CD4-positive, alpha-beta T cell treated with Interleukin-6 for 4 hours (primary cell): ENCODE measurements at places on chromosomes 6 and 20.

- no peak for DNase-seq
Measured at GRCh38 chr6:132525866-132526265, 12.2 kb upstream of the TAAR9 start.

GRCh38 chr20:33896509-33896908 is 85.4 kb downstream of the CHMP4B start:
- no peak for DNase-seq

GRCh38 chr20:45810191-45810970 is 2.1 kb upstream of the UBE2C start:
- DNase-seq = no peak

GRCh38 chr6:87066449-87067333 is 28.2 kb downstream of the CGA start:
- DNase-seq = peak; percentile 41

GRCh38 chr6:3232017-3232945 is 4.8 kb upstream of the TUBB2B start:
- DNase-seq = no peak

GRCh38 chr6:43746071-43746470 is 23.9 kb upstream of the VEGFA start:
- no peak for DNase-seq

DNA sequence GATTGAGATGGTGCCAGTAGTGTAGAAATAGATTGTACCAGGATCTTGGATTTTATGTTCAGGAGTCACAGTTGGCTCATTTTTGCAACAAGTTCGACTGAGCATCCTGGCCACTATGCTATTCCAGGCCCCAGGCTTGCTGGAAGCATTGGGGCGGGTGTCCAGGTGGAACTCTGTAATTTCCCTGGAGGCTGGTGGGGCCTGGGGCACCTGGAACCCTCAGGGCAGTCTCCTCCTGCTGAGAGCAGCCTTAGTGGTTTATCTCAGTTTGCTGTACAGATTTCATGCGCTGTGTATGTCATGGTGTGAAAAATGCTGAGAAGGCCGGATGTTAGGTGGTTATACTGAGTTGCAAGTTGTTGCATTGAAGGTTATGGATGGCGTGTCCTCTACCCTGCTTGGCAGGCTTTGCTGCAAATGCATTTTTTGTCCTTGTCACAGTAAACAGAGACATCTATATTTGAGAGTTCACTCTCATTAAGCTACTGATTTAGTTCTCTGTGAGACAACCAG is 135.1 kb upstream of the MYLIP start:
- DNase-seq = no peak

DNA sequence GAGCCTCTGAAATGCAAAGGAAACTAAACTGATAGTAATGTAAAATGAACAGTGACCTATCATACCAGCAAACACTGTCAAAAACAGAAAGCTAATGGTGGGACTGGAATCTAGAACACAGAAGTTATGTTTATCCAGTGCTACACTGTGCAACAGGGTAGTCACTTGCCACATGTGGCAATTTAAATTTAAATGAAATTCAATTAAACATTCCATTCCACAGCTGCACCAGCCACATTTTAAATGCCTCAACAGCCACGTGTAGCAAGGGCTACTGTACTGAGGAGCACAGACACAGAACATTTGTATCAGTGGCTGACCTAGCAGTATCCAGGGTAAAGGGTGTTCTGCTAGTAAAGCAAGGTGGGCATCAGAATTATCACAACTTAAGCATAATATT is 5.6 kb upstream of the POLR1H start:
- DNase-seq = no peak

DNA sequence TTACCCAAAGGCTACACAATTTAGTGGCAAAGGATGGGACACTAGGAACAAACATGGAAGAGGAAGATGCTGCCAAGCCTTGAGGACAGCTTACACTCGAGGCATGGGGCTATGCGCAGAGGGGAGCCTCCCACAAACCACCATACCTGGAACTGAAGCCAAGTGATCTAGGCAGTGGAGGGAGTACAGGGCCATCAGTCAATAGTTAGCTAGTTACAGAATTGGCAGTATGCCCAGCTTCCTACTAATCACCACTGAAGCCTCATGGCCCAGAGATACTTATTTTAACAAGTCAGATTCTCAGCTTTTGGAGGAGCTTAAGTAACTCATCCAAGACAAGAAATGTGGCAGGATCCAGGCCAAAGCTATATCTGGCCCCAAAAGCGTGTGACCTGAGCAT is 226.6 kb upstream of the MOCS1 start:
- no peak for DNase-seq

- DNase-seq = no peak
Measured at GRCh38 chr6:164258421-164258820, 843.9 kb downstream of the QKI start.

DNA sequence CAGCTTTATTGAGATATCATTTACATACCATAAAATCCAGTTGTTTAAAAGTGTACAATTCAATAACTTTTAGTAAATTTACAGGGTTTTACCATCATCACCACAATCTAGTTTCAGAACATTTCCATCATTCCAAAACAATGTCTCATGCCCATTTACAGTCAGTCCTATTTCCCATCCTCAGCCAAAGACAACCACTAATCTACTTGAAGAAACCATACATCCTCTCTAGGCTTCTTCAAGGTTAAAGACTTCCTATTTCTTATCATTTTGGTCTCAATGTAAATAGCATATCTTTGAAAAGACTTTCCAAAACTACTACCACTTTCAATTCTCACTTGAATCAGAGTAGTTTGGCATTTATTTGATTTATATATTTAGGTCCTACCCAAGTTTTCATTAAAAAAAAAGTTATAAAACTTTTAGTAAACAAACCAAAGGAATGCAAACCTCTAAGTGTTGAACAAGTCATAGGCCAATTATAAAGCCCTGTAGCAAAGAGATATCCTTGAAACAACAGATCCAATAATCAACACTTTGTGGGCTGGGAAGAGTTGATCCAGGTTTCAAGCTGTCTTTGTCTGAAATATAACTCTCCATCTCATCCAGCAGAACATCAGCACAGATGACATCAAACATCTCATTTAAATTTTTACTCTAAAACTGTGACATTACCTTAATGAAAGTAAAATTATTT is 211.3 kb upstream of the RUNX2 start:
- DNase-seq = no peak

GRCh38 chr20:35767683-35768481 is 3.9 kb upstream of the PHF20 start:
- peak; percentile 77 for DNase-seq

DNA sequence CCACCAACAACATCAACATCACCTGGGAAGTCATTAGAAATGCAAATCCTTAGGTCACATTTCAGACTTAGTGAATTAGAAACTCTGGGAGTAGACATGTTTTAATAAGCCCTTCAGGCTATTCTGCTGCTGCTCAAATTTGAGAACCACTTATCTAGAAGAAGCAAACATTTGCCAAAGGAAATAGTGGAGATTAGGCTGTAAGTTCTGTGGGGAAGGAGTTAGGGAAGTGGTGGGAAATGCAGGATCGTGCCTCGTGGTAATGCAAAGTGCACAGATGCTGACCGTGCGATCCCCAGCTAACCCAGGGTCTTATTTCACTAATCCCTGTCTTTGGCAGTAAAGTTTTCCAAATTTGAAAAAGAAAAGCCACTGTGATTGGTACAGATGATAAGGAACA is 328.5 kb downstream of the EPM2A start:
- no peak for DNase-seq

DNA sequence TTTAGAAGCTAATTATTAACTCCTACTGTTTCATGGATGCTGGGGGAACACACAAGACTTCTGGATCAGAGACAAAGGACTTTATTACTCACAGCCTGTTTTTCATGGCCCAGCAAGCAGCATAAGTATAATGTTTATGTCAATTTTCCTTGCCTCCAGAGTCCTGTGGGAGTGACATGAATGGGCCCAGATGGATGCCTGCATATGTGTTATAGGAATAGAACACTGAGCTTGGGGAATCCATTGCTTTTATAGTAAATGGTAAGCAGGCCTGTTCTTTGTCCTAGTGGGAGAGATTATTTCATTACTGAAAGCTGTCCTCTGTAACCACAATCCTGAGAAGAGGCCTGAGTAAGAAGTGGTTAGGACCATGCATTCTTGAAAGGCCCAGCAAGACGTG is 25.6 kb downstream of the BLTP3A start:
- DNase-seq = no peak

- no peak for DNase-seq
Measured at GRCh38 chr6:115319823-115320222, 740.9 kb downstream of the FRK start.

DNA sequence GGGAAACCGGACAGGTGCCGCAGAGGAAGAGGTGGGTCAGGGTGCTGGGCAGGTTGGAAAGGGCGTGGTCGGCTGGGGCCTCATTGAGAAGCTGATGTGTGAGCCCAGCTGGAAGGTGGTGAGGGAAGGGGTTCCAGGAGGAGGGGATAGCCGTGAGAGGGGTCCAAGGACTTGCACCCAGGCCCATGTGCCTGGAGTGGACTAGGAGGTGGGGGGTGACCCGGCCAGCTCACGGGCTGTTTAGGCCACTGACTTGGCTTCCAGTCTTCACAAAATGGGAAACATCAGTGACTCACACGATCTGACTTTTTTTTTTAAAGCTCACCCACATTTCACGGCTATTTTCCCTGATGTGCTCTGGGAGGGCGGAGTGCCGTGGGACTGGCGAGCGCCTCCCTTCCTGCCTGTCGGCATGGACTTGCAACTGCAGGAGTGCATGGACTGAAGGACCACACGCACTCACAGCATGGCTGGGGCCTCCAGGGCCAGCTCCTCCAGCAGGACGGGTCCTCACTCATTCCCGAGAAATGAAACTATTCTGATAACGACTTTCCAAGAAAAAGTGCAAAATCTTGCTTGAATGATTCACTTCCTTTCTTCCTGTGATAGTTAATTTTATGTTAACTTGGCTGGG is 13.5 kb upstream of the PDE10A start:
- DNase-seq = no peak

GRCh38 chr6:52337633-52338290 is 24.2 kb upstream of the PAQR8 start:
- no peak for DNase-seq

GRCh38 chr6:132461958-132462357 is 51.0 kb downstream of the STX7 start:
- DNase-seq = no peak

- DNase-seq = peak; percentile 52
Measured at GRCh38 chr6:90472716-90473115, 114.2 kb downstream of the MAP3K7 start.

DNA sequence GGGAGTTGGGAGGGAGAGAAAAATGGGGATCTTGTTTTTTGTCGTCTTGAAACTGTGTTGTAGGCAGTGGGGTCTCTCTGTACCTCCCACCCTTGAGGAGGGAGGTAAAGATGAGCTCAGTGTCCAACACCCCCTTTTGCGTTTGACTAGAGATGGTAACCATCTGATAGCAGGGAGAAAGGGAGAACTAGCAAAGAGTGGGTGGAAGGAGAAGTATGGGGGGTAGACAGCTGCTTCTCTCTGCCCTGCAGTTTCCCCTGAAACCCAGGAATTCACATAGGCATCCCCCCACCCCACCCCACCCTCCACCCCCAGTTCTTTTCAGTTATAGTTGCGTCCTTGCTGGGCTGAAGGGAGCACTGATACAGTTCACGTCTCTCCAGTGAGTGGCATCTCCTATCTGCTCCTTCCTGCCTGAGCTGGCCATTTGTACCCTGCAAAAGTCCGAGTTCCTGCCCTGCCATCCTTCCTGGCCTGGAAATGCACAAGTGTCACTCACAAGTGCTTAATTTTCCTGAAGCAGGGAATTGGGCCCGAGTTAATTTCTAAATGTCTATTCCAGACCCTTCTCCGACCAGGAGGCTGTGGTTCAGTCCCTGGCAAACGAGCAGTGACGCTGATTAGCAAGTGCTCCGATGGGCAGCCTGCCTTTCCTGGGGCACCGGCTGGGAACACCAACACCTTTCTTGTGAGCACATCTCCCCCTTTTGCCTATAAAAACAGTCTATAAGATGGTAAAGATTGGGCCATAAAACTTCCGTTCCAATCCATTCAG is 1.5 kb downstream of the SIRPA start:
- no peak for DNase-seq

- no peak for DNase-seq
Measured at GRCh38 chr6:14451594-14452374, 334.2 kb downstream of the CD83 start.

DNA sequence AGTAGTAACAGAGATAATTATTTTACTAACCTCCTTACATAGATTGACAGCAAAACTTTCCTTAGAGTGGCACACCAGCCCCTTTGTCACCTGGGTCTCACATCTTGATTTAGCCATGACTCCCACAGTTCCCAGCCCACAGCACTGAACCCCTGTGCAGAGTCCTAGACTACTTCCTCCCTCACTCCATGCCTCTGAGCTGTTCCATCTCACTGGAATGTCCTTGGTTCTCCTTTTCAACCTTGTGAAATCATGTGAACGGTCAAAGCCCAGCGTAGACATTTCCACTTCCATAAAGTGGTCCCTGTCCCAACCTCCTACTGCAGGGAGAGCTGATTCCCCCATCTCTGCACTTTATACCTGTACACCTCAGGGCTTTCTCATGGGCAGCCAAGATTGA is 19.7 kb downstream of the CGA start:
- no peak for DNase-seq

GRCh38 chr6:33727932-33728331 is 16.4 kb upstream of the UQCC2 start:
- no peak for DNase-seq

DNA sequence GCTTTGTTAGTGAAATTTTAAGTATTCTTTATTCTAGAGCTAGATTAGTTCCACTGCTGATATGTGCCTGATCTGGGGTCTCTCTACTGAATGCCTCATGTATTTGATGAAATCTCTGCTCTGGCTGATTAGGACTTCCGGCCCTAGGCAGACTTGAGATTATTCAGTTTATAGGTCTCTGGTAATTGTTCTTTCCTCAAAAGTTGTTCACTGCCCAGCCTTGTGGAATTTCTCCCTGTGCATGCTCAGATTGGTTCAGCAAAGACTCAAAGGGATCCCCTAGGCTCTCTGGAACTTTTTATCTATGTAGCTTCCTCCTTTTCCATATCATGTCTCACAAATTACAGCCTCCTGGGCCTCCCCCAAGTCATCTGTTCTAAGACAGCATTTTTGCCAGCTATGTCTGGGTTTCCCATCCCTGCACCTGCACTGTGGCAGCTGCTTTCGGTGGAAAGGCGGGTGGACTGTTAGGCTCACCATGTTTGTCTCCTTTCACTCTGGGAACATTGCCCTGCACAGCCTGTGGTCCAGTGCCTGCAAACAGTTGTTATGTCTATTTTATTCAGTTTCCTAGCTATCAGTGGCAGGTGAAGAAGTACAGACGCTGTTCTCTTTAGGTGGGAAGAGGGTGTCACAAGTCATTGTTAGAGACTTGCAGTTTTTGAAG is 73.7 kb downstream of the RPP40 start:
- no peak for DNase-seq

DNA sequence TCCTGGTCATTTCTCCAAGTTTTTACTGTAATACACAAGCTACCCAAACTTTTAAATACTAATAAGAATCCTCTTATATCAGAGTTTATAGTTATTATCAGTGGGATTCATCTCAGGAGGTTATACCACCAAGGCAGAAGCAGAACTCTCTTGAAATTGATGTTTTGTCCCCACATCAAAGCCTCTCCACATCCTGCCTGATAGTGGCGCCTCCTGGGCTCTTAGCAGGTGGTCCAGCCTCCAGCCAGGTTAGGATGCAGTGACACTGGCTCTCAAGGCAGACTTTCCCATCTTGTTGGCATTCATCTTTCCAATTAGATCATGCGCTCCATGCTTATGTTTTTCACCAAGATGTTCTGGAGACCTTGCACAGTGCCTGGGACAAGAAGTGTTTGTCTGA is 81.8 kb upstream of the INSM1 start:
- DNase-seq = no peak
